H9 (cell line): ENCODE measurements at places on chromosomes 16 and 17.

DNA sequence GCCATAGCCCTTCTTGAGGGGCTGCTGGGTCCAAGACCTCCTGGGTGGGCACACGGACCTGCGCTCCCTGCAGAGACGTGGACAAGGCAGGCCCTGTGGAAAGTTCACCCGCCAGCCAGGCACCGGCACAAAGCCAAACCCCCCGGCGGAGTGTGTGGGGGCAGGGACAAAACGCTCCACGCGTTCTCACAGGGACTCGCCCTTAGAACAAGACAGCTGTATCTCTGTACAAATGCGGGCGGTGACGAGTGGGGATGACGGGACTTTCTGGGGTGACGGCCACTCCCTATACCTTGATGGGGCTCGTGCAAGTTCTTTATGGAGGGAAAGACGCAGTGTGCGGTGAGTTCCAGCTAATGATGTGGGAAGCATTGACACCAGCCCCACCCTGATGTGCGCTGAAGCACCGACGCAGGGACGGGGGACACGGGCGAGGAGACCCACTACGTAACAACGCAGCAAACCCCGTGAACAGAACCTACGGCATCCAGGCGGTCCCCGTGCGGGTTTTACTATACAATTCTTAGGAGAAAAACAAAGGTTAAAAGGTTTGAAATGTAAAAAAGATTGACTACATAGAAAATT, 49.4 kb downstream of the LMF1 start:
- no peak for DNase-seq

GRCh38 chr16:21663889-21664647, at the start of gene OTOA:
OTOA (plus strand) TSS chr16:21663968; CDS start chr16:21678515, 14,547 bp downstream.
- DNase-seq, result peak; percentile 69

DNA sequence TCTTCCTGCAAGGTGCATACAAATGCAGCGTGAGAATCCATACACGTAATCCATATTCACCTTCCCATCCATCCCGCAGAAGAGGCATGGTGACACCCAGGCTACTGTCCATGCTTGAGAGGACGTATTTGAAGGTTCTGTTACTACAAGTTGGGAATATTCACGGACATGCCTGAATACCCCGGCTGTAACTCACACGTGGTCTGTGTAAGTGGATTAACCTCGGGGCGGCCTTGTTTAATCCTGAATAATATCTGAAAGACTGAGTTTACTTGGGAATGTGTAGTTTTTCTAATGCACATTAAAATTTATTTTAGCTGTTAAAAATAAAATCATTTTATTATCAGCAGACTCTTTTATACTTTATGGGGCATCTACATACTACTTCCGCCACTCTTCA, 13.1 kb downstream of the CPSF4L start:
- DNase-seq, result no peak

DNA sequence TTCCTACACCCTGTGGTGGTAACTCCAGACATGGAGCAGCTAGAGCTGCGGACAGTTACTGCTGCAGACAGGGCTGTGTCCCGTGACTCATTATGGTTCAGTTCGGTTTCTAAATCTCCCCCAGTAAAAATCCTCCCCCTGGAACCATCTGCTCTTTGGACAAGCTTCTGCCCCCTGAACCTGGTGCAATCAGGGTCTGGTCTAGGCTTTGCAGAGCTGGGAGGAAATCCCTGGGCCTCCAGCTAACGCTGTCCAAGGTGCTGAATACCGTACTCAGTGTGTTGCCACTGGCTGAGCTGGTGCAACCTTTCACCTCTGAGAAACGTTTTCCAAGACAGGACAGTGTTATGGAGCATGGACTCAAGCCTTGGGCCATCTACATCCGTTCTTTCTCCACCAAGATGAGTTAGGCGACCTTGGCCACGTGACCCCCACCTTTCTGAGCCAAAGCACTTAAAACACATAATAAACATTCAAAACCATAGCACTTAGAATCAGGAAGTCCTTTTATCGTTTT, 142.0 kb downstream of the CPPED1 start:
- peak; percentile 76 for DNase-seq

- DNase-seq, result no peak
These were observed 33.0 kb downstream of the C16orf95 start for GRCh38 chr16:87284183-87284582.

- no peak for DNase-seq
These were observed 11.4 kb upstream of the TMEM238L start for GRCh38 chr17:10815319-10815718.

DNA sequence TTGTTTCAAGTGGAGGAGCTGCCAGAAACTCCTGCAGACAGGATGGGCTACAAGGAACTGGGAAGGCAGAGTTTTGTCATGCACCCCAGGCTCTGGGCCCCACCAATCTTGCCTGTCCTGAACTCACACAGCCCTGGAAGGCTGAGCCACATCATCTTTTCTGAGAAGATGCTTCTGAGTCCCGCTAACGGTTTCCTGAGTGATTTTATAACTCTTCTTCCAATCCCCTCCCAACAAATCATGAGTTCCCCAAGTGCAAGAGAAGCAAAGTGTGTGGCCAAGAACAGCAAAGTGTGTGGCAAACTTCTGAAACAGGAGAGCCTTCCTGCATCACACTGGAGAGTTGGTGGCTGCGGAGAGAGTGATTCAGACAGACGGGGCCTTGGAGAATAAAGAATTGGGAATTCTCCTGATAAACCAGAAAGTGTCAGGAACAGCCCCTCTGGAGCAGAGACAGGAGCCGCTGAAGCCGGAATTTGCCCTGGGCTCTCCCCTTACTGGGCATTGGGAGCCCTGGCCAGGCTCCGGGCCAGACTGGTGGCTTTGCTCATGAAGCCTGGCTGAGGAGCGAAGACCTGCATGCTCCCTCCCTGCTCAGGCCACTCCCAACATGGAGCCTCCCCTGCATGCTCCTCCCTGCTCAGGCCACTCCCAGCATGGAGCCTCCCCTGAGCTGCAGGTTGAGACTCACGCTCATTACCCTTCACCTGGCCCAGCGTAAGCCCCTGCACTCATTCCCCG, 47.2 kb downstream of the PITPNM3 start:
- peak; percentile 75 for DNase-seq

DNA sequence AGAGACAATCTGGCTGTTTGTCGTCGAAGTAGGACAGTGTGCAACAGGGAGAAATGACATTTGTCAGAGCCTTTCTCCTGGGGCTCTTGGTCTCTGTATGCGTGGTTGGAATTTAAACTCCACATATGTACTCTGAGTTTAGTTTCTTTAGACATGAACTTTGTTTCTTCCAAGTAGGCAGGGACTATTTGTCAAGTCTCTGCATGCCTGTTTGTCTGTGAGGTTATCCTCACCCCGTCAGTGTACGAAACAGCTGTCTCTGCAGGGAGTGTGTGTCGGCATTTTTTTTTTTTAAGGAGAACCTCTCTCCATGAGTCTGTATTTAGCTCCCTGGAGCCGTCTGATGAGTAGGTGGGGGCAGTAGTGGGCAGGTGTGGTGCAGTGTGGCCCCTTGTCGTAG, 29.7 kb downstream of the NDEL1 start:
- DNase-seq, result no peak

GRCh38 chr16:50692999-50693781, at the start of gene NOD2:
NOD2 (plus strand) TSS chr16:50693606; CDS start chr16:50699496, 5,890 bp downstream.
- peak; percentile 53 for DNase-seq

DNA sequence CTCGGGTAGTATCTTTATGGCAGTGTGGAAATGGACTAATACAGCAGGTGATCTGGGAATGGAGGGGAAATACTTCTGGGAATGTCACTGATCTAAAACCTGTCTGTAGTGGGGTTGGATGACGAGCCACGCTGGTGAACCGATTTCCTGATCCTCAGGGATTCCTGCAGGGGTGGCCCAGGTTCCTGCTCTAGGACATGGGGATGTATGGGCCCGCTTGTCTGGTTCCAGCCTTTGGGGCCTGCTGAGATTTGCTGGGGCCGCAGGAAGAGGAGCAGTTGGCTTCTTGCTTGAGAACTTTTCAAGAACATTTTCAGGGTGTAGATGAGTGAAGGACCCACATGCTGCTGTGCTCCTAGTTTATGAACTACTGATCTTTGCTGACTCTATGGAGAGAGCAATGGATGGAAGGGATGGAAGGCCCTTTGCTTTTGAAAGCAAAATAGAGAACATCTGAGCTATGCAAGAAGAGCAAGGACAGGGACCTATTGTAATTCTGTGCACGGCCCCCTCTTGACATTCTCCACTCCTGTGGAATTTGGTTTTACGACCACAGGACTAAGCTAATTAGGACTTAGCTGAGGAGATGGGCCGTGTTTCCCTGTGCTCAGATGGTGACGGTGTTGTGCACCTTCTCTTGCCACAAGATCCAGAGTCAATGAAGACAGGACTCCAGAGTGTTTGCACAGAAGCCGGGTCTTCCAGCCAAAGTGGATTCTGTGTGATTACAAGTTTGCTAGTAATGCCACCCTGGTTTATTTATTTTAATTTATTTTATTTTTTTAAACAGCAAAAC, 90.5 kb downstream of the SEC14L1 start:
- DNase-seq, result no peak

DNA sequence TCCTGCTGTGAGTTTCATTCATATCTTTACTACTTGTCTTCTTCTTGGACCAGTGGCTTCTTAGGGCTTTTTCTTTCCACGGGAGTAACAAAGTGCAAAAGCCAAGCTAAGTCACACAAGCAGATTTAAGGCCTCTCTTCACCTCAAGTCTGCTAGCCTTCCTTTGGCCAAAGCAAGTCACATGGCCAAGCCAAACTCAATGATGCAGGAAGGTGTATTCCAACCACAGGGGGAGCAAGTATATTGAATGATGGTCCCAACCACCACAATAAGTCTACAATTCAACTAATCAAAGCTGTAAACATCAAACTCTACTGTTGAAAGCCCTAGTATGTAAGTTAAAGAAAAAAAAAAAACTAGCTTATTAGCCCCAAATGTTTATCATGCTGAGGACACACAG, 44.5 kb upstream of the CDYL2 start:
- DNase-seq, result no peak

DNA sequence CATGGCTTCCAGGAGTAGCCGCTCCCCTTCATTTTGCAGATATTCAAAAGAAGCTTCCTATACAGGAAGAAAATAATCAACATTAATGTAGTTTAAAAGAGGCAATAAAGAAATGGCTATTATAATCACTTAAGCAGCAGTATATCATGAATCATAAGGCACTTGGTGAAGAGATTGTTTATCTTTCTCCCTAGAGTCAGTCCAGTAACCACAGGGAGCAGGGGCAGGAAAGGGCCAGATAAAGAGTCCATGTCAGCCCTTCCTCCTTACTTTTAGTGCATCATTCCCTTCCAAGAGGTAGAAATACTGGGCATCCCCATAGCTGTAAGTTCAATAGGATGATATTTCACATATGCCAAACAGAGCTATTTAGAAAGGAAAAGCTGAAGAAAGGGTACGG, 184.6 kb upstream of the C17orf78 start:
- no peak for DNase-seq

DNA sequence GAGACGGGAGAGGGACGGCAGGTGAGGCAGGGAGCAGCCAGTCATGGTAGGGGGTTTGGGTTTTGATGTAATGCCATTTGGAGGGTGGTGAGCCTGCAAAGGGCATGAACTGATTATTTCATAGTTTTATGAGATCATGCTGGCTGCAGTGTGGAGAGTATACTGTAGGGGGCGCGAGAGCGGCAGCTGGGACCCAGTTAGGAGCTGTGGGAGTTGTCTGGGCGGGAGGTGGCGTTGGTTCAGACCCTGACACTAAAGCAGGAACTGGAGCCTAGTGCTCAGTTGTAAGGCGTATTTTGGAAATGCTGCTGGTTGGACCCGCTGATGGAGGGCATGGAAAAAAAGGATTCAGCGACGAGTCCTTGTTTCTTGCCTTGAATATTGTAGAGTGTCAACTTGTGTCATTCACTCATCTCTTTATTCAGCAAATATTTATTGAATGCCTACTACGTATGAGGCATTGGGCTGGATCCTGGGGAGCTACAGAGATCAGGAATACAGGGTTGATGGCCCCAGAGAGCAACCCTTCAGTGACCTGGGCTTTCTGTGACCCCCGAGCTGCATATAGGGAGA, 23.7 kb upstream of the KDM8 start:
- peak; percentile 89 for DNase-seq

- DNase-seq, result no peak
These were observed 2.2 kb downstream of the NT5M start for GRCh38 chr17:17305281-17305801.

- DNase-seq, result no peak
These were observed 208.5 kb downstream of the STX8 start for GRCh38 chr17:9367156-9367555.

DNA sequence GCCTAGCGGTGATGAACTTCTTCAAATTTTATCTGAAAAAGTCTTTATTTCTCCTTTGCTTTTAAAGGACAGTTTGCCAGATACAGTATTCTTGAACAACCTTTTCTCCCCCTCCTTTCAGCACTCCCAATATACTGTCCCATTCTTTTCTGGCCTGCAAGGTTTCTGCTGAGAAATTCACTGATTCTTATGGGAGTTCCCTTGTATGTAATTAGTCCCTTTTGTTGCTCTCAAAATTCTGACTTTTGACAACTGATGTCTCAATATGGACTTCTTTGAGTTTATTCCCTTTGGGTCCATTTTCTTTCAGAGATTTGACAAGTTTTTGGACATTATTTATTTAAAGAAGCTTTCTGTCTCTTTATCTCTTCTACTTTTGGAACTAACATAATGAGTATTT, 39.4 kb downstream of the SDR42E1 start:
- DNase-seq, result no peak

GRCh38 chr16:15790458-15790857, 66.4 kb downstream of the MYH11 start:
- no peak for DNase-seq

GRCh38 chr16:69893106-69893505, 58.0 kb upstream of the CLEC18A start:
- DNase-seq, result no peak

GRCh38 chr16:11066261-11066870, 122.0 kb downstream of the CLEC16A start:
- DNase-seq, result no peak

- DNase-seq, result no peak
These were observed 47.6 kb downstream of the IL21R start for GRCh38 chr16:27449434-27450195.

DNA sequence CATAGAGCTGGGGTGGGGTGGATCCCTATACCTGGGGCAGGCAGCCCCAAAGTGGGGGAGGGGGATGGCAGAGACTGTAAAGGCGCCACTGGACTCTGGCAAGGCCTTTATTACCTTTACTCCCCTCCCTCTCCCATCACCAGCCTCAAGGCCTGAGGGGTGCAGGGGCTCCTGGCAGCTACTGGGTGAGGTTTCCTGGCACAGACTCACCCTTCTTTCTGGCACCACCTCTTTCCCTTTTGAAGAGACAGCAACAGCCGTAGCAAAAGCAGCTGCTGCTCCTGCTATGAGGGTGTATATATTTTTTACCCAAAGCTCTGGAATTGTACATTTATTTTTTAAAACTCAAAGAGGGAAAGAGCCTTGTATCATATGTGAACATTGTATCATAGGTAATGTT, 17.6 kb downstream of the RAPGEFL1 start:
- DNase-seq, result no peak

DNA sequence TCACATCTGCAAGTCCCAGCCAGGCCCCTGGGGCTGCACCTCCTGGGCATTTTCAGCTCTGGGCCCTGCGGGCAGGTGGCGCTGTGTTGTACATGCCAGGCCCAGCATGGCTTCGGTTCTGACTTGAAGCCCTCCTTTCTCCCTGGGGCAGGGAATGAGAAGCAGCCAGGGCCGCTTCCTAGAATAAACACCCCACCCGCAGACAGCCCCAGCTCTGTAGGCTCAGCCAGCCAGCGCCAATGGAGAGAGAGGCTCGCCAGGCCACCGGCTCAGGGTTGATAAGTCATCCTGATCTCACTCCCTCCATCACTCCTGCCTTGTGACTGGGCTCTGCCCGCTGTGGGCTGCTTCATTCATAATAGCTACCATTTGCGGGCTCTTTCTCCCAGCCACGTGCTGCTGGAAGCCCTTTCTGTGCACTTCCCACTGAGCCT, 6.0 kb upstream of the GLIS2 start:
- DNase-seq, result peak; percentile 95

GRCh38 chr17:4777969-4778760, 6.5 kb downstream of the TM4SF5 start:
- no peak for DNase-seq
